ENCODE measurements at places on chromosomes 2 and 18. TPM values are rescaled to one million over a fixed set of nuclear protein-coding genes. Genes with fewer than 3 reads are reported as not detected.

SOCS6 gene
- polyA plus RNA-seq: 27.9 TPM

RAB31 gene
- 35.6 TPM for polyA plus RNA-seq

REG3A gene
- not detected for polyA plus RNA-seq

NPHP1 gene
- 20.8 TPM for polyA plus RNA-seq

Data from right renal pelvis (tissue), 4 donors.